ENCODE measurements at places on chromosomes 7 and 10.

- no peak for DNase-seq
Measured at GRCh38 chr7:105355701-105356100, 33.0 kb downstream of the SRPK2 start.

- DNase-seq = no peak
Measured at GRCh38 chr7:100745184-100745583, 11.8 kb downstream of the ZAN start.

DNA sequence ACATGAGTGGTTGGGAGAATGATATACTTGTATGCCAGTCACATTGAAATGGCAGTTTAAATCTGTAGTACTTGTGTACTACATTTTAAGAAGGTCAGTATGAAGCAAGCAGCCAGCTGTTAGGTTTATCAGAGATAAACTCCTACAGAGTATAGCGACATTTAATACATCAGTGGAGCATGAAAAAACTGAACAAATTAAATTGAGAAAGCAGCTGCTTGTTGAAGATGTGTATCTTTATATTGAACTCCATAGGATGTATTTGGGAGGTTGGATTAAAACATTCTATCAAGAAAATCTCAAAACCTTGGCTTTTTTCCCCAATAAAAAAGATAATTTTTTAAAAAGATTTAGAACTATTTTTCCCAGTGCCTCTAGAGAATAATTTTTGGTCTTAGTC lies 47.8 kb downstream of the PHF14 start:
- no peak for DNase-seq

DNA sequence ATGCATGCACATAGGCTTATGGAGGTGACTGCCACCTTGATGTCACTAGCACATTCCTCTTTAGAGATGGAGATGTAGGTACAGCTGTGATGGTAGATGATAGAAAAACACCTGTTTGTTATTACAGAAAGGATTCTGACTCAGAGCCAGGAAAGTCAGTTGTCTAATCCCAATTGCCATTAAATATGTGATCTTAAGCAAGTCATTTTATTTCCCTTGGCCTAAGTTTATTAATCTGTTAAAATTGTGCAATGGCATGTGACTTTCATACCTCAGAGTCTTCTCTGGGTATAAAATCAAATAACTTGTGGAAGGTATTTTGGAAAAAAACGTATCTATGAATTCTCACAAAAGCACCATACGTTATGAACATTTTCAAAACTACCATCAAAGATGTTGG lies 123.9 kb upstream of the BET1 start:
- no peak for DNase-seq

DNA sequence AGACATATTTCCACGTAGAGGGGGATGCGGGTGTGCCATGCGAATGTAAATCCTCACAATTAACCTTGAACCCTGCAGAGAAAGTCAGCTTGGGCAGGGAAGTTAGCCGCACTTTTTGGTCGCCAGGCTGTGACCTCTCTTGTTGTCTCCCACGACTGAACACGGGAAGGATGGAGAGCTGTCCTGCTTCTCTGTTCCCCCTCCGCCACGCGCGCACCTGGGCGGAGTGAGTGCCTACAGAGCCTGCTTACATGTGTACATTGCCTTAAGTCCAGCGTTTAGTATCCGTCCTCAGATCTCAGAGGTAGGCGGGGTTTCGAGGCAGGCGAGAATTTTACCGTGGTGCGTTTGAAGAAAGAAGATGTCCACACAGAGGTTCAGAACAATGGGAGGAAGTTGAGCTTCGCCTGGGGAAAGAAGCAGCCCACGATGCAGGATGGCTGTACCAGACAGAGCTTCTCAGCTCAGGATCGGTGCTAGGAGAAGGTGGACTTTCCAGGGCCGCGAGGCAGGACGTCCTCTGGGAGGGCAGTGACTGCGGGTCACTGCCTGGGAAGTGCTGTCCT lies 482 bp upstream of the ERCC6 start:
- DNase-seq = peak; percentile 34

DNA sequence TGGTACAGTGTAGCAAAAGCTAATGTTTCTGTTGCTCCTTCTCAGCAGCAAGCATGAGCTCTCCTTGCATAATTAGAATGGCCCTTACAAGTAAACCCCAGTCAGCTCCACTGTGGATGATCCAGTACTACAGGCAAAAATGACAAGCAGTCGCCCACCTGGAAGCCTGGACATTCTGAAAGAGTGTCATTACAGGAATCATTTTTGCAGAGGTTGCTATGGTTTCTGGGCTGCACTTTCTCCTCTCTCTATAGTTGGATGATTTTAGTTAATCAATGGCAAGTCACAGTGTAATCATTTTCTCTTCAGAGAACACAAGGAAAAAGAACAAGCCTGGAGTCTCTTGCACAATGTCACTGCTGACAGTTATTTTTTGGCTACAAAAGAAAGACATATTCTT lies 102.9 kb upstream of the MYO3A start:
- no peak for DNase-seq

GRCh38 chr7:46710927-46711326 lies 789.9 kb upstream of the IGFBP3 start:
- DNase-seq = no peak

DNA sequence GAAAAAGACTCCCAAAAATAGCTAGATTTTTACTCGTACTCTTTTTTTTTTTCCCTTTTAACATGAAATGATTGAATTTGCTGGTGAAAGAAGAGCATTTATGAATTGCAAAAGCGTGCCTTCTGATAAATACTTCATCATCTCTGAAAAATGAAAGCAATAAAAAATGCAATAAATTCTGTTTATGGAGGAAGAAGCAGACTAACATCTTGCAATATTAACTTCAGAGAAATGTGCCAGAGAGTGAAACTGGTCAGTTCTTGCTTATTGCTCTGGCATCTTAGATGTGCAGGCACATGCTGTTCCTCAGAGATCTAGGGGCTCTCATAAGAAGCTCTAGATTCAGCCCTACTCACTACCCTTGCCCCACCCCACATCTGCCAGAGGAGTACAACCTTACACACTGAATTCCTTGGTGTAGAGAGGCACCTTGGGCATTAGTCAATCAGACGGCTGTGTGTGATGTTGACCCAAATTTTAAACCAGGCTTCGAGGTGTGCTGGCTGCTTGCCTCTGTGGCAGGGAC lies 891.1 kb upstream of the GHITM start:
- DNase-seq = no peak

DNA sequence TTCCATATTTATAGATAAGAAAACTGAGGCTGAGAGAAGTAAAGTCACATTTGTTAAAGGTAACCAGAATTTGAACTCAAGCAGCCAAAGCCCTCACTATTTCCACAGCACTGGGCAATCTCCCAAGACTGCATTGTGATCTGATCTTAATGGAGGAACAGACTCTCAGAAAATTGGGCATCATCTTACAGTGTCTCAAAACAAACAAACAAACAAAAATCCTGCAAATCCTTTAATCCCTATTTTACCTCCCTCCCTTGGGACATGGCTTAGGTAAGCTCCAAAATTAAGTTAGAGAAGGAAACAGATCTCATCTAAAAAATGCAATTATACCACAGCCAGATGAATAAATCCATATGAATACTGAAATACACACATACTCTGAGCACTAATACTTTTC lies 57.5 kb downstream of the FHIP2A start:
- DNase-seq = no peak

GRCh38 chr7:151838861-151839381 lies 38.0 kb downstream of the PRKAG2 start:
- DNase-seq = peak; percentile 46

- DNase-seq = no peak
Measured at GRCh38 chr10:86197166-86197790, 169.3 kb downstream of the GRID1 start.

GRCh38 chr10:106682175-106682574 lies 482.3 kb downstream of the SORCS1 start:
- DNase-seq = no peak

DNA sequence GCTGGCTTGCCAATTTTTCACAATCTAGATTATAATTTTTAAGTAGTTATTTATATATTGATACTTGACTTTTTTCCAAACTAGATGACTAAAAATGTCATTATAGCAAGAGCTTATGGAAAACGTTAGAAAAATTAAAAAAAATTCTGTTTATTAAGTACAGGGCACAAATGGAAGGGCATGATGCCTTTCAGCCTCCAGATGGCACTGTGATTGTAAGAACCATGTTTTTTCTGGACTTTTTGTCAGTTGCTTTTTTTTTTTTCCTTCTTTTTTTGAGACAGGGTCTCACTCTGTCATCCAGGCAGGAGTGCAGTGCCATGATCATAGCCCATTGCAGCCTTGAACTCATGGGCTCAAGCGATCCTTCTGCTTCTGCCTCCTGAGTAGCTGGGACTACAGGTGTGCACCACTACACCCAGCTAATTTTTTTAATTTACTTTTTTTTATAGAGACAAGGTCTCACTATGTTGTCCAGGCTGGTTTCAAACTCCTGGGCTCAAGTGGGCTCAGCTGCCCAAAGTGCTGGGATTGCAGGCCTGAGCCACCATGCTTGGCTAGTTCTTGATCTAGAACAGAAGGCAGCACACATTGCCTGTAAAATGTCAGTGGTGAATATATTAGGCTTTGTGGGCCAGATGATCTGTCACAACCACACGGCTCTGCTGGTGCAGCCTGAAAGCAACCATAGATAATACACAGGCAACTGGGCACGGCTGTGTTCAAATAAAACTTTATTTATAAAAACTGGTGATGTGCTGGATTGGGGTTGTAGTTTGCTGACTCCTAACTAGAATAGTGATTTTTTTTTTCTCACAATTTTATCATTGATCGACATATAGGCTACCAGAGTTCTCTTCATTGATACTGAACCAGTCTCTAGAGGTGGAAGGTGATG lies 27.4 kb downstream of the UCMA start:
- DNase-seq = no peak

DNA sequence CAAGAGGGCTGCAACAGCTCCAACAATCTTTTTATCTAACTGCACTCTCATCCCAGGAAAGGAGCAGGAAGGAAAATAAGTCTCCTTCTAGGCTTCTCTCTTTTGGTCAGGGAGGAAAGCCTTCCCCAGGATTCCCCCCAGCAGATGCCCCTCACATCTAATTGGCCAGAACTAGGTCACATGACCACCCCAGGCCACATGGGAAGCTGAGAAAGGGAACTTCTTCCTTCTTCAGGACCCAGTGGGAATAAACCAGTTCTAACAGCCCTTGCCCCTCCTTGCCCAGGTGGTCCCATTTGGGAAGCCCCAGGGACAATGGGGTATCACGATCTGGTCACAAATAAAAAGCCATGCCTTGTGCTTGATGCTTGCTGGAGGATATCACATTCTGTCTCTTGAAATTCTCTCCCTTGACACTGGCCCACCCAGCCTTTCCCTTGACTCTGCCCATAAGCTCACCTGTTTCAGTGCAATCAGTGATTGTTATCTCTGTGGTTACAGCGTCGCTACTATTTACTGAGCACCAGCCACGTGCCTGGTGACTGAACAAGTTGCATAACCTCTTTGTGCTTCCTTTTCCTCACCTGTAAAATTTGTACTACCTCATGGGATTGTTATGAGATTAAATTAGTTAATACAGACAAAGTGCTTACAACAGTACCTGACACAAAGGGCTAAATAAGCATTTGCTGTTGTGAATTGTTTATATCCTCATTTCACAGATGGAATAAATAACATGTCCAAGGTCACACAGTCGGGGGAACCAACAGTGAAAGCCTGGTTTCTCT lies 9.0 kb upstream of the TACR2 start:
- no peak for DNase-seq

- DNase-seq = no peak
Measured at GRCh38 chr10:32388258-32389027, 41.5 kb upstream of the EPC1 start.

DNA sequence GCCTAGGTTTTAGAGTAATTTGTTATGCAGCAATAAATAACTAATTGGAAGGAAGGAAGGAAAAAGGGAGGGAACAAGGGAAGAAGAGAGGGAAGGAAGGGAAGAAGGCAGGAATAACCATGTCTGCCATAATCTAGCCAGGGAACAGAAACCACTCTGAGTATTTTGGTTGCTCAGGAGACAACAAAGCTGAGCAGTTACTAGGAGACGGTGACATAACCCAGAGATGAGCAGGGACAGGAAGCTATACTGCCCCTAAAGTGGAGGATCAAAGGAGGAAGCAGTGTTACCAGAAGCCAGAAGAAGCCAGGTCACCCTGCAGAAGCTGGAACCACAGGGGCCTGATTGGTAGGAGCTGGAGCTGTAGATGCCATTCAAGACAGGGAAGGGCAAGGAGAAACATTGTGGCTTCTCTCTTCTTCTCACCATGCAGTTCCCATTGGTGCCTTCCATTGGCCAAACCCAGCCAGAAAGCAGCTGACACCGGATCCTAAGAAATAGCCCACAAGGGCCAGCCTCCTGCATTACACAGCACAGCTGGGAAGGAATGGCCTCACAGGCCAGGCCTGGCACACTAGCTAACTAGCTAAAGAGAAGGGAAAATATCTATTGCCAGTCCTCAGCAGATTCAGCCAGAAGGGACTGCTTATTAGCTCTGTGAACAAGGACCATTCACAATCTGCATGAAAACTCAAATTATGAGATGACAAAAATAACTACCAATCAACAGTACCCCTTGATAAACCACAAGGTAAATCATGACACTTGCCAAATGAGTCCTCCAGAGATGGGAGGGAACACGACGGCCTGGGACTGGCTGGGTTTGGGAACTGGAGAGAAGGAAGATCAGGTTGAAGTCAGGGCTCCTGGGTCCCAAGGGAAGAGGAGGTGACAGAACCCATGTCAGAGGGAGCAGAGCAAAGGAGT lies 184.5 kb upstream of the NFE2L3 start:
- no peak for DNase-seq

GRCh38 chr7:45983720-45984255 lies 62.7 kb upstream of the IGFBP3 start:
- no peak for DNase-seq

GRCh38 chr10:36712695-36713094 lies 412.7 kb upstream of the ANKRD30A start:
- DNase-seq = no peak

DNA sequence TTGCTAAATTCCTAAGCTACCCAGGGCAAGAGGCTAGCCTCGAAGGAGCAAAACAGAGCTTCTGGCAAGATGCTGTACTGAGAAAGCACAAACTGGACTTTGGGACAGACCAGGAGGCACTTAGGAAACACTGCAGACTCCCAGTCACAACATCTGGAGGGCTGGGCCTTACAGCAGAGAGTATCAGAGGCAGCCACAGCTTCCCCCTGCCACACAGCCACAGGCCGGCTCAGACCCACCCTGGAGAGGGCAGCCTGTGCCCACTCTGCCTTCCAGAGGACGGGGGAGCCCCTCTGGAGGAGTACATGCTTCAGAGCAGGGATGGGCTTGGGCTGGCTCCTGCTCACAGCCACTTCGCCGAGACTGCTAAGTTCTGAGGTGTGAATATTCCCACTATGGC lies 17.4 kb downstream of the ESYT2 start:
- peak; percentile 6 for DNase-seq

GRCh38 chr10:16586358-16587138 lies 64.9 kb upstream of the C1QL3 start:
- DNase-seq = no peak

- DNase-seq = no peak
Measured at GRCh38 chr7:22137466-22137865, 191.8 kb upstream of the CDCA7L start.
